ENCODE measurements at places on chromosomes 1 and 21. TPM values are rescaled to one million over a fixed set of nuclear protein-coding genes. Genes with fewer than 3 reads are reported as not detected.

KRTAP21-1 gene
- not detected for total RNA-seq

EPHA8 gene
- not detected for total RNA-seq

SLC1A7 gene
- total RNA-seq, result not detected

RPE65 gene
- not detected for total RNA-seq

DNA sequence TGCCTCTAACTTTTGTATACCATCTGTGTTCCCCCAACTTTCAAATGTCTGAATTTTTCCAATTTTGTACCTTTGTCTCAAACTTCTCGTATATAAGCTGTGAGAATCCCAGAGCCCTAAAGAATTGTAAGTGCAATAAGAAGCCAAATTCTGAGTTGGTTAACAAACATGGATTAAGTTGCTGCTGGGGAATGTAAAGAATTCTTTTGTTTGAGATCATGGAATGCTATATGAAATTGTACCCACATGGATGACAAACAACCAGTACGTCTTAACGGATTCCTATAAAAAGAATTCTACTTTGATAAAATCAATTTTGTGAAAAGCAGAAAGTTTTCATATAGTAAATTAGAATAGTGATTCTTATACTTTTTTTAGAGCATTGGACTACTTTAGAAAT lies 72.4 kb upstream of the CYP2J2 start:
- H3K36me3 ChIP-seq, result no peaks in the 10 kb centered on the region
- H3K4me1 ChIP-seq, result no peaks in the 10 kb centered on the region
- no peak for DNase-seq
- H3K4me3 ChIP-seq, result no peak overlapping the region
- H3K27me3 ChIP-seq, result peaks cover 18% of the 10 kb centered on the region

GRCh38 chr1:64479874-64480273 lies 9.9 kb downstream of the CACHD1 start:
- no peak overlapping the region for H3K4me3 ChIP-seq
- no peak overlapping the region for H3K27ac ChIP-seq
- H3K27me3 ChIP-seq, result no peaks in the 10 kb centered on the region
- H3K36me3 ChIP-seq, result no peaks in the 10 kb centered on the region
- H3K4me1 ChIP-seq, result peaks cover 2% of the 10 kb centered on the region
- no peak for DNase-seq

GRCh38 chr1:156815961-156816422 lies 656 bp downstream of the SH2D2A start:
- H3K27me3 ChIP-seq, result no peaks in the 10 kb centered on the region
- peaks cover 51% of the 10 kb centered on the region for H3K4me1 ChIP-seq
- H3K27ac ChIP-seq, result peak overlapping the region; percentile 99
- H3K36me3 ChIP-seq, result peaks cover 64% of the 10 kb centered on the region
